ENCODE measurements at places on chromosomes 3 and 15.
A peak's percentile ranks its signal among the peaks of the same experiment; 100 is the strongest.

DNA sequence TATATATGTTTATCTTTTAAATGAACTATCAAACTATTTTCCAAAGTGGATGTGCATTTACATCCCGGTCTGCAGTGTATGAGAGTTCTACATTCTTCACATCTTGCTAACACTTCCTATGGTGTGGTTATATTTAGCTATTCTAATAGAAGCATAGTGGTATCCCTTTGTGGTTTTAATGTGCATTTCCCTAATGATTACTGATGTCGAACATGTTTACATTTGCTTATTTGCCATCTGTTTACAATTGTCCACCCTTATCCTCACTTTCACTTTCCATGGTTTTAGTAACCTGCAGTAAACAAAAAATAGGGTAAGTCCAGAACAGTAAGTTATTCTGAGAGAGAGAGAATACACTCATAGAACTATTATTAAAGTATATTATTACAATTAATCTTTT lies 360.5 kb upstream of the NAALADL2 start:
- no peak for DNase-seq

DNA sequence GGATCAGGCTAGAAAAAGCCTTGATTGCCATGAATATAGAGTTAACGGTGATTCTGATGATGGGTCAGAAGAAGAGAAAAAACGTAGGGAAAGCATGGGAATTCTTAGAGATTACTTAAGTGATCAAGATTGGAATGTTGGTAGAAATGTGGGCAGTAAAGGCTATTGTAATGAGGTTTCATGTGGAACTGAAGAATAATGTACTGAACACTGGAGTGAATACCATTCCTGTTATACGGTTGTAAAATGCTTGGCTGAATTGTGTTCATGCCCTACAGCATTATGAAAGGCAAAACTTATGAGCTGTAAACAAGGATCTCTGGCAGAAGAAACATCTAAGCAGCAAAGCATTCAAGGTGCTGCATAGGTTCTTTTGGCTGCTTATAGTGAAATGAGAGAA lies 414.1 kb upstream of the CBLB start:
- no peak for DNase-seq

DNA sequence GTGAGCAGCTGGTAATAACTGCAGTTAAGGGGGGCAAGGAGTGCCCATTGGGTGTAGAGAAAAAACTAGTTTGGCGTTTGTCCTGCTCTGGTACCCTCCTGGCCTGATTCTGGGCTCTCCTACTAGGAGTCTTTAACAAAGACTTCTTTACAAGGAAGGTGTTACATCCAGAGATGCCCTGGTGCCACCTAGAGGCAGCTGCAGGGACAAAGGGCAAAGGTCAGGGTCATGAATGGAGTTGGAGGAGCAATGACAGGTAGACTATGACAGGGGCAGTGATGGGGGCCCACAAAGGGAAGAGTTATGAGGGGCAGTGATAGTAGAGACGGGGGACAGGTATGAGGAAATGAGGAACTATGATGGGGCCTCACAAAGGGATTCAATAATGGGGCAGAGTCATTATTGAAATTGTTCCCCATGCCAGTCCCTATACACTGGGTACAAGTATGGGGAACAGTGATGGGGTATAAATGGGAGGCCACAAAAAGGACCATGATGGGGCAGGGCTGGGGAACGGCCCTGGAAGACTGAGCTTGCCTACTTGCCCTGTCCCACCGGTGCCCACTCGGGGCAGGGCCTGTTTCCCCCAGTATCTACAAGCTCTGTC lies 7.9 kb downstream of the CCDC71 start:
- DNase-seq = peak; percentile 60

DNA sequence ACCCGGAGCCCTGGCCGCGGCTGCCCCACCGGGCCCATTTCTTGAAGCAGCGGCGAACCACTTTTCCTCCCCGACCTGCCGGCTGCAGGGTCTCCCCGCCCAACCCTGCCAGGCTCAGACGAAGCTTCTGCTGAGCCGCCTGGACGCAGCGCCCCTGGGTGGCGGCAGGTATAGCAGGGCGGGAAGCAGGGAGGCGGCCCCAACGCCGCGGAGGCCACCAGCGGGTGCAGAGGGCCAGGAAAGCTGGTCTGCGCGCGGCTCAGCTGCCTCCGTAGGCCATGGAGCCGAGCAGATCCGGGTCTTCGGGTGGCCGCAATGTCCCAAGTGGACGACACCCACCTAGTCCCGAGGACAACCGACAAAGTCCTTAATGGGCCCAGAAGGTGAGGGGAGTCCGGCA lies 21.9 kb upstream of the SRPRB start:
- DNase-seq = no peak

DNA sequence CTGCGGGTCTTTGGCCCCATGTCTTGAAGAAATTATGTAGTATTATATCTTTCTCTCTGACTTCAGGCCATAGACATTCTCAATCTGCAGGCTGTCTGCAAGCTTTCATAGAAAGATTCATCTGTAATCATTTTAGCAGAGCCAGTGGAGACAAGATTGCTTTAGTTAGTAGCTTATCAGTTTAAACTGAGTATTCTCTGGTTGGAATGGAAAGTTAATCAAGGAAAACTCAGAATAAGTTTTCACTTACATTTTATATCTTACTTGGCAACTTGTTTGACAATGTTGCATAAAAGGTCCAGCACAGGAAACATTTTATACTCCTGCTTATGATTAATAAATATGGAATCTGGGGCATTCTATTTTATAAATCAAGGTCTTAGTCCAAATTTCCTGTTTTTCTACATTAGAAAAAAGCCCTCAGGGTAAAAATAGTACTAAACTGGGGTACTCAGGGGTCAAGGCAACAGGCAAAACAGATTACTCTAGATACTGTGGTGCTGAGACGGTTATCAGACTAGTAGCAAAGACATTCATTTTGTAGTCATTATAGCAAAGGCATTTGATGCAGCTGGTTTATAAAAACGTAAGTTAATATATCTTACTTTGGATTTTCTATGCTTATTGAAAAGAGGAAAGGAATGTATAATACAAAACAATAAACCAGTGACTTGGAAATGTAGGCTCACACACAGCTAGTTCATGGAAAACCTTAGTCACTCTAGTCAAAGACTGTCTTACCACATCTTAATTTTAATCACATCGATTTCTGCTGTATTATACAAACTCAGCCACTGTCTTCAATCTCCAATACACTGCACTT lies 45.2 kb upstream of the FILIP1L start:
- no peak for DNase-seq

DNA sequence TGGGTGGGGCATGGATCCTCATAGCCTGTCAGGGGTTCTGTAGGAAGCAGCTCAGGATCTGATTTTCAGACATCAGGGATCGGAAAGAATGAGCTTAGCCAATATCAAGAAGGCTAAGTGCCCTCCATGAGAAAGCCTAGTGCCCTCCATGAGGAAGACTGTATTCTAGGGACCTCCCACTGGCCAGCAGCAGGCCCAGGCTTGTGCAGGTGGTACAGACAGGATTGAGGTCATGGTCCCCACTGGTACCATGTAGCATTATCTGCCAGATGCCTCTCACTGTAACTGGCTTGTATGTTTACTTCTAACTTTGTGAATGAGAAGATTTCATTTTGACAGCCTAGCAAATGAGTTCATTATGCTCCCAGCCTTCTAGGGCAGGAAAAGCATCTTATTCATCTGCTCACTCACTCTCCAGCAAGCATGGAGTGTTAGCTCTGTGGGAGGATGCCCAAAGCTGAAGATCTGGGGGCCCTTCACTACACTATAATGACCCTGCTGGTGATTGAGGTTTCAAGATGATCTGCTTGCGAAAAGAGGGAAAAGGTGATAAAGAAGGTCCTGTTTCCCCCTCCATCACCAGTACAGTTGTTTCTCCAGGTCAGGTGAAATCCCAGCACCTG lies 7.5 kb downstream of the EPHB1 start:
- no peak for DNase-seq

DNA sequence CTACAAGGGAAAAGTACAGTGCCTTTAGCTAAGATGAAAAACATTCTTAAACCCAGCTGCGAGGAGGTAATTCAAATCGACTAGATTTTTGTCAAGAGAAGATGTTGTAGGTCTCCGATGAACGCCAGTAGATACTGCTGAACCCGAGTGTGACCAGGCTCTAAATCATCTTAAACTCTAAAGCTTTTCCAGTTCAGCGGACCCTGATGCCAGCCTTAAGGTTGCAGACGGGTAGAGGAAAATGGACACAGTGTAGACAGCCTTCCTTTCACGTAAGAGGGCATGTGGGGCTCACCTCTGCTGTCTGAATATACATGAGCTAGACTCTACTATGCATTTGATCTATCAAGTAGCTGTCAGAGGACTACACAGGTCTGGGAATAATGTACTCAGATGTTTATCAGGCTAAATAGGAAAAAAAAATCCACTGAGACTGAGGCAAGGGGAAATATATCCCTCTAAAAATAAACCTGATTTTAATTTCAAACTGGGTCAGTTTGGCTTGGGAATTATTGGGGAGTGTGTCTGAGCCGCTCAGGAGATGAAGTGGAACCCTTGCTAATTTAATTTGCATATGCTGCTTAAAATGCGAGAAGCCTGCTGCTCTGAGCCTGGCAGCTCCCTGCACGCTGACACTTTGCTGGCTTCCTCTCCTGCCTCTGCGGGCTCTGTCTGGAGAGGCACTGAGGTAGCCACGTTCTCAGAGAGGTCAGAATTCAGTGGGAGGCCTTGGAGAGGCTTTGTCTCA lies 151.9 kb downstream of the CADPS start:
- no peak for DNase-seq

GRCh38 chr15:29425864-29426263 lies 156.2 kb upstream of the NSMCE3 start:
- no peak for DNase-seq

GRCh38 chr3:89957451-89957850 lies 850.0 kb downstream of the EPHA3 start:
- no peak for DNase-seq

DNA sequence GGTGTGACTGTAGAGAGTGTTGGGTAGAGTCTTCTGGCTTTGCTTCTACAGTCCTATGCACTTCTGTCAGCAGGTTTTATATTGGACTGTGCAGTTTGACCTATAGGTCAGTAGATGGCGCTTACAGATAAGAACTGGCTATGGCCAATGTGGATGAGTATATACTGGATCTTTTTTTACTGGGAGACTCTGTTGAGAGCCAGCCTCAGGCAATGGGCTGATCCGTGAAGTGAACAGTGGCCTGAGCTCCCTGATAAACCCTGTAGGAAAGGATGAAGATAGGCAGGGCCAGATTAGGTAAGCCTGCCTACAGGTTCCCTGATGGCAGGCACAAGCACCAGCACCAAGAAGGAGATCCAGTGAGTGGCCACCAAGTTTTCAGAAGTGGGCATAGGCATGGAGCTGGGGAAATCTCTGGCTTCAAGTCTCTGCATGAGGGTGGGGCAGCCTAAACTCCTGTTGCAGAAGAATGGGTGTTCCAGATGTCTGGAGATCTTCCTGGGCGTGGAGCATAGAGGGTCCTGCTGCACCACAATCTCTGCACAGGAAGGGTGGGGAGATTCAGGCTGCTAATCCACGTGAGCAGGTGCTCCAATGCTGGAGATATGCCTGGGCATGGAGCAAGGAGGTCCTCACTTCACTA lies 326.0 kb upstream of the SGO1 start:
- no peak for DNase-seq

Measured in T-cell (primary cell).